Bone marrow (tissue), 2 donors: ENCODE measurements at places on chromosomes 12 and 14.

DNA sequence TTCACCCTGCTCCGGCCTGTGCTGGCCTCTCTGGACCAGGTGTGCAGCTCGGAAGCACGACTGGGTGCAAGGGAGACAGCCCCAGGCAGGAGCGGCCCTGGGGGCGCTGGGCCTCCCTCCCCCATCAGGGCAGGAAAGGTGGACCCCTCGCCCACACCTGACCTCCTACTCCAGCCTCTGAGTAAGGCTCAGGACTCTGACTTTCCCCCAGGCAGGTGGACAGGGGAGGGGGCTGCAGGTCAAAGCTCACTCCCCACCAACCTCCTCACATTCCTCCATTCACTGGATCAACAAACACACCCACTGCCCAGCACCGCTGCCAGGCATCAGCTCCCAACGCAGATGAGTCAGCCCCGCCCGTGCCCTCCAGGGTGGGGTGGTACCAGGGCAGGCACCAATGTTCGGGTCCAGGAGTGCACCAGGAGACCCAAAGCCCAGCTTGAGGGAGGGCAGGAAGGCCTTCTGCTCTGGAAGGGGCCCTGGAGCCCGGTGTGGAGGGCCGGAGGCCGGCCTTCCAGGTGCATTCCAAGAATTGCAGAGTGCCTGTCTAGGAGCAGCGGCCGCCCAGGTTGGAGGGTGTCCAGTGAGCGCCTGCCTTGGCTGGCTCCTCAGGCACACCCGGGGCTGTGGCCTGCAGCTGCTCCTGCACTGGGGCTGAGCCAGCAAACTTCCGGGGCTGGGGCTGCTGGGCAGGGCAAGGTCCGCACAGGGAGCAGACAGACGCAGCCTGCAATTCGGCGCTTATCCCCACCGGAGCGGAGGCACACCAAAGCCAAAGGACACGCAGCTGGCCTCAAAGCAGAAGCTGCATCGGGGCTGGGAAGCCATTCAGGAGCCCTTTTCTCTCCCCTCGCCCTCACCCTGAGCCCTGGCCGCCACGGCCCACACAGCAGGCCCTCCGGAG lies 1.6 kb upstream of the INF2 start:
- no peak for DNase-seq

DNA sequence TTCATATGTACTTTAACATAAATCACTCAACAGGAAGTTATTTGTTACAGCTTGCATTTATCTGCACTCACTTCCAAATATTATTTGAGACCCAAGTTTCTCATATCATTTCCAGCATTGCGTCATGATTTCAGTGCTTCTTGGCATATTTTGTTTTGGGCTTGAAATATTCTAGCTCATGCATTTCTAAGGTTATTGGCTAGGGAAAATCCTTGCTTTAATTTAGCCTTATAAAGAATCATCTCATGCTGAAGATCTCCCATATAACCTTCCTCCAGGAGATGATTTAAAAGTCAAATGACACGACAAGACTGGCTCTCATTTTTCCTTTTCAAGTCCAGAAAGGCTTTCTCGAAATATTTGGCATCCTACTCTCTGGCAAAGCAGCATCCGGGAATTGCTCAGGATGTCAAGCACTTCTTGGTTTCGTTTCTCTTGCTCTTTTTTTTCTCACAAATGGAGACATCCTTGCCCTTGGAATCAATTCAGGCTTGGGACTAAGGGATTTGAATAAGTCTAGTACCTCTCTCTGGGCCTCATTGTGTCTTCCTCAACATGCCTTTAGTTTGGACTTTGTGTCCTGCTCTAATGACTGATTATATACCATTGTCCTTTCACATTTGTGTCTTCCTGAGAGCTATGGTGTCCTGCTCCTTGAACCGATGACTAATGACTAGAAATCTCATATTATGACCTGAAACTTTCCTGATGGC lies 295.0 kb downstream of the RMST start:
- no peak for DNase-seq

- DNase-seq: no peak
These were observed 44.7 kb downstream of the SPTB start for GRCh38 chr14:64834965-64835364.

- DNase-seq: no peak
These were observed 361.4 kb downstream of the CACNA1C start for GRCh38 chr12:2413999-2414792.

GRCh38 chr12:65830305-65830704 lies 6.0 kb downstream of the HMGA2 start:
- DNase-seq: no peak

DNA sequence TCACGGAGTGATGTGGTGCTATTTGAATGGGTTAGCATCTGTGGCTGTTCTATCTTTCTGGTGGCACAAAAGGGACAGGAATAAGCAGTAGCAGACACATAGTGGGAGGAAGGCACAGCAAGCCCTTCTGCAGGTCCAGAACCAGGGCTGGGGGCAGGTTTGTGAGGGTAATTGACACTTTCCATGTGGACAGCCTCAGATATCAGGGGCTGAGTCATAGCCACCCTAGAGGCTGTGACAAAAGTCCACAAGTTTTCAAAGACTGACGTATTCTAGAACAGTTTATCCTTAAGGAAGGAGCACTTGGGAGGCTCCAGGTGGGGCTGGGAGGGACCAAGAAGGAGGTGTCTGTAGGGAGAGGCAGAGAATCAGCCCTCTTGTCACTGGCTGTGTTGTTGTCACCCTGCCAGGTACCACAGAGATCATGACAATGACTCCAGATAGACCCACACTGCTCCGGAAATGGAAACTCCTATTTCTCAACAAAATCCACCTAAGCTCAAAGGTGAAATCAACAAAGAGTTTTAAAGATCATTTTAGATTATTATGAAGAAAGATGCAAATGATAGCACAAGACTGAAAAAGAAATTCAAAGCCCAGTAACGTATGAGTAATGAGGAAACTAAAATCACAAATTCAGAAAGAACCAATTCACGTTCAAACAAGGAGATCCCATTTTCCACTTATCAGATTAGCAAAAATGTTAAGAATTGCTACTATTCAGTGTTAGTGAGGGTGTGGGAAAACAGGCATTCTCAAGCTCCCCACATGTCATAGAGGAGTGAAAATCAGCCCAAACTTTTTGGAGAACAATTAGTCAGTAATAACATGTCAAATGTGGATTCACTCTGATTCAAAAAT lies 48.3 kb downstream of the NFKBIA start:
- DNase-seq: no peak

DNA sequence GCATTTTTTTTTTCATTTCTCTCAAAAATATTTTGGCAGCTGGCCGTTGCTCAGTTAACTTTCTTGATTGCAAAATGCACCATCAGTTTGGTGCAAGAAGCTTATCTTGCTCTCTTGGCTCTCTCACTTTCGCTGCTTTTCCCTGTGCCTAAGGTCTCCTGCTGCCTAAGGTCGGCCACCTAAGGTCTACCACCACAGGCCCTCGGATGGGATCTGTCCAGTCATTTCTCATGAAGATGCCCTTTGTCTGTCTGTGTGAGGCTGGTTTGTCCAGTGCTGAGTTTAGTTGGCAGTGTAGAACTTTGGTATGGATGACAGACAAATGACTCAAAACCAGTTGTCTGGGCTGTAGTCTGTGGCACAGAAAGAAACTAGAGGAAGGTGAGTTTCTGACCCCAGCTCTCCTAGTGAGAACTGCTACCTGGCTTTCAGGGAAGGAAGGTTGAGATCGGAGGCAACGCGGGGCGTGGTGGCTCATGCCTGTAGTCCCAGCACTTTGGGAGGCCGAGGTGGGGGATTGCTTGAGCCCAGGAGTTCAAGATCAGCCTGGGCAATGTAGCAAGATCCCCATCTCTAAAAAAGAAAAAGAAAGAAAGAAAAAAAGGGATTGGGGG lies 2.6 kb downstream of the MLXIP start:
- DNase-seq: no peak
